ENCODE measurements at places on chromosomes 2 and 18.
A peak's percentile ranks its signal among the peaks of the same experiment; 100 is the strongest.

GRCh38 chr18:5601188-5601624, 57.4 kb upstream of the EPB41L3 start:
- no peak for DNase-seq

- DNase-seq: no peak
Observed at GRCh38 chr2:54543733-54544396, 87.7 kb downstream of the SPTBN1 start.

DNA sequence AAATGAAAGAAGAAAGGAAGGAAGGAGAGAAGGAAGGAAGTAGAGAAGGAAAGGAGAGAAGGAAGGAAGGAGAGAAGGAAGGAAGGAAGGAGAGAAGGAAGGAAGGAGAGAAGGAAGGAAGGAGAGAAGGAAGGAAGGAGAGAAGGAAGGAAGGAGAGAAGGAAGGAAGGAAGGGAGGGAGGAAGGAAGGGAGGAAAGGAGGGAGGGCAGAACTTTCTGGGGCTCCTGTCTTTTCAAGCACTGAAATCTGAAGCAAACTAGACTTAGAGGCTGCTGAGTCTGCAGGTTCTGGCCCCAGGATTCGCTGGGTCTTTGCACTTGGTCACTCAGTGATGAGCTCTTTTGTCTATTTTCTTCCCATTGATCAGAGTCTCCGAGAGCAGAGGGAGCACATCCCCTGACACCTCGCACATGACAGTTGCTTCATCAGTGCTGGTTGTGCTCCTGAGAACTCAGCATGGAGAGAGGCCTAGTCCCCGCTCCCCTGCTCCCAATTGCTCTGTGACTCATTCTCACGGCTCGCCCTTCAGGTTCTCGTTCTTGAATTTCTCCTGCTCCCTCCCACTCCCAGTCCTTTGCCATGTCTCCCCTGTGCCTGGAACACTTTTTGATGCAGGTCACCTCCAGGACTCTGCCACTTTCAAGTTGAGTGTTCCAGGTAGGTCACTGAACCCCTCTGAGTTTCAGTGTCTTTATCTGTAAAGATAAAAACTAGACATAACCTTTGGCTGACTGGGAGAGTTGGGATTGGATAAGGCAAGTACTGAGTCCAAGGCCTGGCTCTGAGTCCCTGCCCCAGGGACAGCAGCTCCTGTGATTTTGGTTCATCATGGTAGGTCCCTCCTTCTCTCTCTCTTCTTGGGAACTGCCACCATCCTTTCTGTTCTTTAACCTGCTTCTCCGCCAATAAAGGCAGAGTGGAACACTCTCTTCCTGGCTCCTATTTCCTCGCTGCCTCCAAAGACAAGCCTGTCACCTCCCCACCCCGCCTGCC, 55.2 kb downstream of the TNP1 start:
- no peak for DNase-seq

DNA sequence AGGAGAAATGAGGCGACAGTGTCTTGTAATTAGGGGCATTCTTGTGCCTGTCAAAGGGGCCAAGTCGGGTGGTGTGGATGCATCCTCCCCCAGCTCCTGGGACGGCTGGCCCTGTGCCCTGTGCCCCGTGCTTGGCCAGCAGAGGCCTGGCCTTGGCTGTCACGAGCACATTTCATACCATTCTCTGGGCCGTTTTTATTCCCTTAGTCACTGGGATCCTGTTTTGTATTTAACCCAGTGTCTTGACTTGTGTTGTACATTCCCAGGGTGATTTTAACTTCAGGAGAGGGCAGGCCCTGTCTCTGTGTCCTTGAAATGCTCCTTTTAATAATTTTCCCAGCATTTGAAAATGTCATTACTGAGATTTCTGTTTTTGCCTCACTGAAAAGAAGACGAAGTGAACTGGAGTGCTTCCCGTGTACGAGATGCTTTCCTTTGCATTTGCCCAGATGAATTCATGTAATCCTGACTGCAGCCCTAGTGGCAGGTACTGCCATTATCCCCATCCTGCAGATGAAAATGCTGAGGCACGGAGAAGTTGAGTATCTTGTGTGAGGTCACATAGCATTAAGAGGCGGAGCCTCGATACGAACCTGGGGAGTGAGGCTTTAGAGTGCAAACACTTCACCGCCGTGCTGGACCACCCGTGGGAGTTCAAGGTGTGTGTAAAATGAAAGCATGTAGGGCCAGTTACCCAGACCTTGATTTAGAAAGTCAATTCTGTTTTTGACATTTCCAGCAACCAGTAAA, 57.0 kb downstream of the SH3RF3 start:
- DNase-seq: no peak

DNA sequence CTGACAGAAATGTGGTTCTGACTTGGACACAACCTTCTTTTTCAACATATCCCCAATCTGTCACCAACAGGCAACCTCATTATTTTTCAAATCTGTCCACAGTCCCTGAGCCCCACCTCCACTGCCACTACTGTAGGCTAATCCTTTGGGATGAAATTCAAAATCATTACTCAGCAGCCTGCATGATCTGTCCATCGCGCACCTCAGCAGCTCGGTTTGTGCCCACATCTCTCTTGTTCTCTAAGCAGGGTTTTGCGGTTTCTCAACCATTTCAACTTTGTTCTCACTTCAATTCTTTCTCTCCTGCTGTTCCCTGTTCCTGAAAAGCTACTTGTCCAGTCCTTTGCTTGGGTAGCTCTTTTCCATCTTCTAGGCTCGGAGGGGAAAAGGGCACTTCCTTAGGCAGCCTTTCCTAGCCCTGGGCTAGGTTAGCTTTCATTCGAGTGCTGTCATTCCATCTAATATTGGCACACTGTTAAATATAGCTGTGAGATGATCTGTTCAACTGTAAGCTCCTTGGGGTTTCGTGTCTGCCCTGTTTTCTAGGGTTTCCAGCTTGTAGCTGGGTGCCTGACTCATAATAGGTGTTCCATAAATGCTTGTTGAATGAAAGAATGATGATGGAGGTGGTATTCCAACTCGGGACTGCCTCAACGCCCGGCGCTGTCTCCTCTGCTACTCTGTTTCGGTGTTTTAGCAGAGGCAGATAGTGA, 653 bp upstream of the ANKAR start:
- no peak for DNase-seq

- peak; percentile 42 for DNase-seq
Observed at GRCh38 chr2:7203056-7203467, 285.9 kb downstream of the RNF144A start.

- no peak for DNase-seq
Observed at GRCh38 chr2:183027443-183027842, 10.8 kb downstream of the NCKAP1 start.

- no peak for DNase-seq
Observed at GRCh38 chr2:31413862-31414550, 536 bp downstream of the XDH start.

GRCh38 chr2:192267484-192267883, 72.8 kb upstream of the TMEFF2 start:
- no peak for DNase-seq

DNA sequence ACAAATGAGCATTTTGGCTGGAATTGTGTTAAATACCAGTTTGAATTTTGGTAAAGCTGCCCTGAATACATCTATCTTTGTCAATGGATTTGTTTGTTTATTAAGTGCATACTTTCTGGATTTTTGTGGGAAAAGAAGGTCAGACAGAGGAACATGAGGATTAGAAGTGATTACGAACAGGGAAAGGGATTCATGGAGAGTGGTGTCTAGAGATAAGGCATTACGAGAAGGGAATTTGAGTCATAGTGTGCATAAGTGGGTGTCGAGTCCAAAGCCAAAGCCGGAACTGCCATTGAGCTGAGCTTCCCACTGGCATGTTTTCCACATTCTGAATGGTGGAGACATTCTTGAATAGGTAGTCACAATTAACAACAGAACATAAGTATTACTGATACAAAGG, 68.9 kb upstream of the EFEMP1 start:
- DNase-seq: no peak

- DNase-seq: no peak
Observed at GRCh38 chr2:121398853-121399252, 113.9 kb upstream of the TFCP2L1 start.

DNA sequence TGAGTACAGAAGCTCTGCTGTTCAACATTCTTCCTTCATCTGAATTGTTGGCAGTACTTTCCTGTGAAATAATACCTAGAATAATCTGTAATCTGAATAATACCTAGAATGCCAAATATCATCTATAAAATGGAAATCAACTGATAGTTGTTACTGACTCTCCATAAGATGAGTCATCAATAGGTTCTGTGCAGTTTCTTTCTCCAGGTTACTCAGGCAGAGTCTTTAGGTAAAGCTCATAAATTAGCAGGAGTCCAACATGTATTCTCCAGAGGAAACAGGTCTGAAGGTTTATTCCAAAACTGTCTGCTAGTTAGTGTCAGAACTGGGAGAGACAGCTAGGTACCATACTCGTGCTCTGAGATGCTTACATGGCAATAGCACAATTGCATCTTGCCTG, 282.0 kb upstream of the MAP2 start:
- no peak for DNase-seq

DNA sequence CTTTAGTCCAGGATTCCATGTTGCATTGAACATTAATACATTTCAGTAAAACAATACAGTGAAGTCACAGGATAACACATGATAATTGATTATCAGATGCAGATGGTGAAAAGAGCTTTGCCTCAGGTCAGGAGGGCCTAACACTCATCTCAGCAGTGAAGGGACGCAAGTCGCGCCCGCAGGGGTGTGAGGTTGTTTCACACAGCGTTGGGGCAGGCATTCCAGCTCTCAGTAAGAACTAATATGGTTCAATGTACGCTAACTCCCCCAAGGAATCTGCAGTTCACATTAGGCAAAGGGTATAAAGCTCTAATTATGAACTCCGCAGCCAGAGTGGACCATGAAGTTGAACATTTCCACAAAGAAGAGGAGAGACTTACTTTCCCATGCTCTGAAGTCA, 53.1 kb upstream of the ATL2 start:
- no peak for DNase-seq

DNA sequence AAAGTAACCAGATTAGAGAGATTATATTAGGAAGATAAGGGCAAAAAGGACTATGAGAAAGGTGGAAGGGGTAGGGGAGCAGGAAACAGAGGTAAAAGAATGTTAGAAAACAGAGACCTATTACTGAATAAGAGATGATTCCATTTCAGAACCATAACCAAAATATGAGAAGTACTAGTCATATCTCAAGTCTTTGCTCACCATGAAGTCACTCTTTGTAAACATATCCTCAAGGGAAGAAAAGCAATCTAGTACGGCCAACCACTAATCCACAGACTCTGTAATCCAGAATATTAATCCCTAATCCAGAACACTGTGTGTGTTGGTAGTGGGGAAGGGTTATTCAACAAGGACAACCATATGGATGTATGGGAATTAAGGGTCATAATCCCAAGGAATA, 92.0 kb downstream of the CDCA7 start:
- no peak for DNase-seq

GRCh38 chr18:71329114-71329513, 1040.3 kb downstream of the SOCS6 start:
- no peak for DNase-seq

GRCh38 chr2:101781326-101781725, 83.8 kb downstream of the MAP4K4 start:
- DNase-seq: no peak

- DNase-seq: no peak
Observed at GRCh38 chr18:72427721-72428120, 116.4 kb downstream of the CBLN2 start.

- DNase-seq: no peak
Observed at GRCh38 chr2:96540136-96540535, 3.6 kb downstream of the ARID5A start.

Data from DMS79 (cell line).